ENCODE measurements at places on chromosomes 2 and 18. TPM values are rescaled to one million over a fixed set of nuclear protein-coding genes. Genes with fewer than 3 reads are reported as not detected.

AKAIN1 gene
- total RNA-seq = not detected

IL36G gene
- not detected for total RNA-seq

PTCD3 gene
- total RNA-seq = 196 TPM

UXS1 gene
- 32.9 TPM for total RNA-seq

PDE1A gene
- 26.5 TPM for total RNA-seq

DYNAP gene
- not detected for total RNA-seq

BMP10 gene
- not detected for total RNA-seq

NT5C1B gene
- not detected for total RNA-seq

TIMM21 gene
- 19.2 TPM for total RNA-seq

SKOR2 gene
- total RNA-seq = not detected

HTR2B gene
- 9.8 TPM for total RNA-seq

MAB21L4 gene
- not detected for total RNA-seq
